ENCODE measurements at places on chromosomes 4 and X.

DNA sequence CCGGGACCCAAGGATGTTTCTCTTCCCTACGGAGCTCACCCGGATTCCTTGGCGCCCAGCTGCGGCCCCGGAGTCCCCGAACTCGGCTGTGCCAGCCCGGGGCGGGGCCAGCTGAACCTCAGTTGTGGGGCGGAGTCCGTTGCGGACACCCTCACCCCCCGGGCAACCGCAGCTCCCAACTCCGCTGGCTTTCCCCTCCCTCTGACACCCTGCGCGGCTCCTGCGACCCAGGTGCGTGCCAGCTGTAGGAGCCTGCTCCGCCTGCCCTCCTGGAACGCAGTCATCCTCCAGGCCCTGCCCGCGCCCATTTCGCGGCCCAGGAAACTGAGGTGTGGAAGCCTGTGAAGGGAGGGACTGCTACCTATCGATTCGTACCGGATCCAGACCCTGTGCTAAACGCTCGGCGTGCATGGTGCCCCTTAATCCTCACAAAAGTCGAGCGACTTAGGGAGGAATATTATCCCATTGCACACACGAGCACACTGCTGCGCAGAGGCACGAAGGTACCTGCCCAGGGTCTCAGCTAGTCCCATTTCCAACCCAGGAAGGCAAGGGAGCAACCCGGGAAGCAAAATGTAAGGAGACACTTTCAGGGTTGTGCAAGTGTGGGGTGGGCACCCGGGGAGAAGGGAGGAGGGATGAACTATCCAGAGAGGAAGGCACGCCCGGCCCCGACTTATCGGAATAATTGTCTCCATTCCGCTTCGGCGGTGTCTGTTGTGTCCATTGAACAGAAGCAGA, 12.3 kb downstream of the MSX1 start:
- peaks cover 97% of the 10 kb centered on the region for H3K27me3 ChIP-seq
- H3K27ac ChIP-seq, result no peak overlapping the region
- no peak overlapping the region for H3K4me3 ChIP-seq
- no peaks in the 10 kb centered on the region for H3K36me3 ChIP-seq
- peaks cover 4% of the 10 kb centered on the region for H3K4me1 ChIP-seq

DNA sequence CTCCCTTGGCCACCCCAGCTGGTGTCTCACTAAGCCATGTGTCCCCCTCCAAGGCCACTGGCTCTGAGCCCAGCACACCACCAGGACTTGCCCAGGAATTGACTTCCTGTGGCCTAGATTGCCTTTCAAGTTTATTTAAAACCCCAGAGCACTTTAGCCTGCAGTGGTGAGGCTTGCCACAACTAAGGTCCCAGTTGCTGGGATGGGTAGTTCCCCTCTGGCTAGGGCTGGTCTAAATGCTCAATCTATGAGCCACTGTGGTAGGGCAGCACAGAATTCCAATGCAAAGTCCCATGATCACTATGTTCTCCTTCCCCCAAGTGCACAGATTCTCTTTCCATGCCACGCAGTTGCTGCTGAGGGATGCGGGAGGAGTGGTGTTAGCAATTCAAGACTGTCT, 61.1 kb upstream of the HCCS start:
- H3K27ac ChIP-seq, result no peak overlapping the region
- H3K36me3 ChIP-seq, result no peaks in the 10 kb centered on the region
- H3K4me3 ChIP-seq, result no peak overlapping the region

- DNase-seq, result no peak
- no peaks in the 10 kb centered on the region for H3K36me3 ChIP-seq
- no peaks in the 10 kb centered on the region for H3K27me3 ChIP-seq
- no peak overlapping the region for H3K4me3 ChIP-seq
- H3K4me1 ChIP-seq, result peaks cover 18% of the 10 kb centered on the region
- H3K27ac ChIP-seq, result no peak overlapping the region
Measured at GRCh38 chr4:111776561-111776960, 368.7 kb upstream of the FAM241A start.

GRCh38 chrX:54042609-54043021, 1.7 kb downstream of the PHF8 start:
- peaks cover 5% of the 10 kb centered on the region for H3K4me1 ChIP-seq
- H3K27me3 ChIP-seq, result no peaks in the 10 kb centered on the region
- peak; percentile 68 for DNase-seq
- H3K4me3 ChIP-seq, result peak overlapping the region; percentile 82

GRCh38 chr4:185244763-185245162, 35.4 kb downstream of the SNX25 start:
- H3K4me1 ChIP-seq, result no peaks in the 10 kb centered on the region
- no peaks in the 10 kb centered on the region for H3K27me3 ChIP-seq
- H3K4me3 ChIP-seq, result no peak overlapping the region
- DNase-seq, result no peak
- no peak overlapping the region for H3K27ac ChIP-seq

GRCh38 chr4:88759039-88759894, 61.6 kb upstream of the NAP1L5 start:
- peaks cover 10% of the 10 kb centered on the region for H3K36me3 ChIP-seq
- DNase-seq, result peak; percentile 26
- peak overlapping the region; percentile 55 for H3K27ac ChIP-seq
- H3K4me3 ChIP-seq, result no peak overlapping the region
- peaks cover 19% of the 10 kb centered on the region for H3K4me1 ChIP-seq

DNA sequence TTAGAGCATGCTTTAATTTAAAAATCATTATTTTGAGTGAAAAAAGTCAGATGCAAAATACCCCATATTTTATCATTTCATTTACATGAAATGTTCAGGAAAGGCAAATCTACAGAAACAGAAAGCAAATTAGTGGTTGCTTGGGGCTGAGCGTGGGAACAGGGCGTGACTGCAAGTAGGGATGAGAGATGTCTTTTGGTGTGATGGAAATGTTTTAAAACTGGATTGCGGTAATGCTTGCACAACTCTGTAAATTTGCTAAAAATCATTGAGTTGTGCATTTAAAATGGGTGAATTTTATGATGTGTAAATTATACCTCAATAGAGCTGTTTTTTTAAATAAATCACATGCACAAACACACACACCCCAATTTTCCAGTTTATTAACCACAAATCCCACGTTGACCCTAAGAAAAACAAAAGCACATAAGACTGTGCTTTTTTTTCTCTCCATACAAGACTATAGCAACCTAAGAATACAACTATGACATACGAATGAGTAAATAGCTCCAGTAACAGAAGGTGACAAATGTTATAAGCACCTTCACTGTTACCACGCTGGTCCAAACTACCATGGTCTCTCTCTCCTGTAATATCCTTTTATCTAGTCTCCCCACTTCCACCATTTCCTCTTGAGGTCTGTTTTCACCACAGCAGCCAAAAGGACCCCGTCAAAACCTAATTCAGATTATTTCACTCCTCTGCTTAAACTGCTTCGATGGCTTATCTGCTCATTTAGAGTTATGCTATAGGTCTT, 37.2 kb downstream of the FRMD7 start:
- H3K4me3 ChIP-seq, result no peak overlapping the region
- no peaks in the 10 kb centered on the region for H3K36me3 ChIP-seq
- DNase-seq, result no peak
- H3K27me3 ChIP-seq, result no peaks in the 10 kb centered on the region

GRCh38 chr4:121873604-121874003, 3.3 kb upstream of the BBS7 start:
- H3K36me3 ChIP-seq, result peaks cover 6% of the 10 kb centered on the region
- H3K27me3 ChIP-seq, result no peaks in the 10 kb centered on the region
- no peak overlapping the region for H3K4me3 ChIP-seq
- DNase-seq, result no peak

- peaks cover 15% of the 10 kb centered on the region for H3K4me1 ChIP-seq
- DNase-seq, result no peak
- no peaks in the 10 kb centered on the region for H3K36me3 ChIP-seq
Measured at GRCh38 chrX:17036171-17036961, 89.9 kb downstream of the REPS2 start.

GRCh38 chr4:78764498-78764961, 11.6 kb upstream of the BMP2K start:
- H3K4me1 ChIP-seq, result peaks cover 16% of the 10 kb centered on the region
- no peak for DNase-seq
- no peaks in the 10 kb centered on the region for H3K36me3 ChIP-seq
- peaks cover 3% of the 10 kb centered on the region for H3K27me3 ChIP-seq
- H3K4me3 ChIP-seq, result no peak overlapping the region

GRCh38 chr4:57102050-57102624, 8.0 kb downstream of the IGFBP7 start:
- DNase-seq, result peak; percentile 98
- no peaks in the 10 kb centered on the region for H3K36me3 ChIP-seq
- H3K27me3 ChIP-seq, result no peaks in the 10 kb centered on the region
- H3K27ac ChIP-seq, result peak overlapping the region; percentile 93
- H3K4me1 ChIP-seq, result peaks cover 37% of the 10 kb centered on the region
- no peak overlapping the region for H3K4me3 ChIP-seq

GRCh38 chr4:92270908-92271307, 32.9 kb upstream of the GRID2 start:
- peak; percentile 10 for DNase-seq
- no peak overlapping the region for H3K4me3 ChIP-seq
- H3K36me3 ChIP-seq, result no peaks in the 10 kb centered on the region
- no peak overlapping the region for H3K27ac ChIP-seq

- no peak overlapping the region for H3K4me3 ChIP-seq
- H3K27ac ChIP-seq, result no peak overlapping the region
- DNase-seq, result no peak
- H3K27me3 ChIP-seq, result no peaks in the 10 kb centered on the region
- H3K36me3 ChIP-seq, result no peaks in the 10 kb centered on the region
- H3K4me1 ChIP-seq, result no peaks in the 10 kb centered on the region
Measured at GRCh38 chr4:47271291-47271690, 192.2 kb downstream of the COMMD8 start.

- no peaks in the 10 kb centered on the region for H3K36me3 ChIP-seq
- H3K27me3 ChIP-seq, result no peaks in the 10 kb centered on the region
- no peak for DNase-seq
- H3K4me3 ChIP-seq, result no peak overlapping the region
- no peak overlapping the region for H3K27ac ChIP-seq
Measured at GRCh38 chr4:111992351-111993168, 152.7 kb upstream of the FAM241A start.

- DNase-seq, result no peak
- no peaks in the 10 kb centered on the region for H3K36me3 ChIP-seq
- H3K27ac ChIP-seq, result no peak overlapping the region
- no peaks in the 10 kb centered on the region for H3K27me3 ChIP-seq
- no peaks in the 10 kb centered on the region for H3K4me1 ChIP-seq
Measured at GRCh38 chrX:143661286-143661685, 25.4 kb upstream of the SLITRK4 start.

DNA sequence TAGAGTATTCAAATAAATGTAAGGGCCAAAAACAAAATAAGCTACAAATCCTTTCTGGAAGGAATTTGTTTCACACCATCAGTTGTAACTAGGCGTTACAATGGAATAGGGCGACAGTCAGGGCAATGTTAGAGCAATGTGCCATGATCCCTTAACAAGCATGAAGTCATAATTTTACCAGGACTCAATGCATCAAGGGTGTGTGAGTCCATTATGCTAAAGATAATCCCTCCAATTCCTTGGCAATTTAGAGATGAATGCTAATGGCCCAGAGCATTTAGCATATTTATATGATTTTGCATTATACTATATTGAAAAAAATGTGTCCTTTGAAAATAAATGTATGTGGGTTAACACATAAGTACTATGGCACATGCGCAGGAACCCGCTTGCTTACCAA, 73.1 kb downstream of the GRIA2 start:
- H3K27me3 ChIP-seq, result no peaks in the 10 kb centered on the region
- no peak overlapping the region for H3K4me3 ChIP-seq
- H3K36me3 ChIP-seq, result no peaks in the 10 kb centered on the region
- no peak for DNase-seq
- no peaks in the 10 kb centered on the region for H3K4me1 ChIP-seq
- no peak overlapping the region for H3K27ac ChIP-seq

DNA sequence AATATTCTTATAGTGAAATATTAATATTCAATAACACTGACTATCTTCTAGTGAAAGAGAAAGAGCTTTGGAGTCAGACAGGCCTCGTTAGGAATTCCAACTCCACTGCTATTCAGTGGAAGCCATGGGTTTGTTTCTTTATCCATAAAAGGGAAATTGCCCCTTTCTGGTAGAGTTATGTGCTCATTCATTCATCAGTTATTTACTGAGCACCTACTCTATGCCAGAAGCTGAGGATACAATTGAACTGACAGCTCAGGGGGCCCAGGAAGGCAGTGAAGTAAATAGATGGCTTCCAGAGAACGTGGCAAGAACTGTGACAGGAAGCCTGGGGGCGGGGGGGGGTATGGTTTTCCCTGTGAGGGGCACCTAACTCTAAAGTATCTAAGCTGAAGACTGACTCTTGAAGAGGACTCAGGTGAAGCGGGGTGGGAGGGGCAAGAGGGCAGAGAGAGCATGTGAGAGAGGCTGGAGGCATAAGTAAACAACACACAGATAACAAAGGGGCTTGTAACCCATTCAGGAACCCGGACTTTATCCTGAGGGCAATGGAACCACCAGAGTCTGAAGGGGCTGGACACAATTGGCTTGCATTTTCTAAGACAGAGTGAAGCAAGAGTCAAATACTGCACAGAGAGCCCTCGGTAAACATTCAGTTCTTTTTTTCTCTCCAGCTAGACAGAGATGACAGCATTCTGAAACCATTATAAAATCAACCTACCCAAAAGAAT, 20.3 kb downstream of the ANXA5 start:
- DNase-seq, result no peak
- H3K4me1 ChIP-seq, result no peaks in the 10 kb centered on the region
- H3K36me3 ChIP-seq, result peaks cover 39% of the 10 kb centered on the region
- H3K27ac ChIP-seq, result no peak overlapping the region
- no peaks in the 10 kb centered on the region for H3K27me3 ChIP-seq
- H3K4me3 ChIP-seq, result no peak overlapping the region

GRCh38 chr4:93730760-93731159, 97.8 kb upstream of the ATOH1 start:
- H3K4me3 ChIP-seq, result no peak overlapping the region
- H3K27me3 ChIP-seq, result no peaks in the 10 kb centered on the region
- no peak overlapping the region for H3K27ac ChIP-seq
- H3K4me1 ChIP-seq, result peaks cover 8% of the 10 kb centered on the region
- H3K36me3 ChIP-seq, result no peaks in the 10 kb centered on the region
- no peak for DNase-seq

- peak; percentile 73 for DNase-seq
- peak overlapping the region; percentile 24 for H3K4me3 ChIP-seq
- H3K27me3 ChIP-seq, result peaks cover 6% of the 10 kb centered on the region
- H3K36me3 ChIP-seq, result no peaks in the 10 kb centered on the region
- H3K4me1 ChIP-seq, result no peaks in the 10 kb centered on the region
- no peak overlapping the region for H3K27ac ChIP-seq
Measured at GRCh38 chrX:275967-276580, 5.1 kb upstream of the PLCXD1 start.

GRCh38 chr4:71184195-71184781, 154.5 kb upstream of the SLC4A4 start:
- H3K4me3 ChIP-seq, result no peak overlapping the region
- no peak overlapping the region for H3K27ac ChIP-seq
- DNase-seq, result peak; percentile 70
- peaks cover 10% of the 10 kb centered on the region for H3K27me3 ChIP-seq

DNA sequence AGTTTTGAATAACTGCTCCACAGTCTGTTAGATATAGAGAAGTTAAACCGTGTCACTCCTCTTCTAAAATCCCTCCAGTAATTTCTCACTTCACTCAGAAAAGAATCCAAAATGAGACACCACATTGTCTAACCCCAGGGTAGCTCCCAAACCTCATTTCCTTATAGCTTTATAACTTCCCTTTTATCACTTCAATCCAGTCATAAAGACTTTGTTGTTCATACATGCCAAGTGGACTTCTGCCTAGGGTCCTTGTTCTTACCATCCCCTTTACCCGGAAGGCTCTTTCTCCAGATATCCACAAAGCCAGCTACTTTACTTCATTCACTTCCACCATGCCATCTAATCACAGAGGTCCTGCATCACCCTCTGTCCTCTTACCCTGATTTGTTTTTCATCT, 156.2 kb downstream of the GABRB1 start:
- H3K27ac ChIP-seq, result no peak overlapping the region
- H3K4me3 ChIP-seq, result no peak overlapping the region
- no peaks in the 10 kb centered on the region for H3K36me3 ChIP-seq
- no peaks in the 10 kb centered on the region for H3K4me1 ChIP-seq
- no peaks in the 10 kb centered on the region for H3K27me3 ChIP-seq

Measured in cardiac muscle cell (in vitro differentiated cells and primary cell).